ENCODE measurements at places on chromosomes 13 and 19.

DNA sequence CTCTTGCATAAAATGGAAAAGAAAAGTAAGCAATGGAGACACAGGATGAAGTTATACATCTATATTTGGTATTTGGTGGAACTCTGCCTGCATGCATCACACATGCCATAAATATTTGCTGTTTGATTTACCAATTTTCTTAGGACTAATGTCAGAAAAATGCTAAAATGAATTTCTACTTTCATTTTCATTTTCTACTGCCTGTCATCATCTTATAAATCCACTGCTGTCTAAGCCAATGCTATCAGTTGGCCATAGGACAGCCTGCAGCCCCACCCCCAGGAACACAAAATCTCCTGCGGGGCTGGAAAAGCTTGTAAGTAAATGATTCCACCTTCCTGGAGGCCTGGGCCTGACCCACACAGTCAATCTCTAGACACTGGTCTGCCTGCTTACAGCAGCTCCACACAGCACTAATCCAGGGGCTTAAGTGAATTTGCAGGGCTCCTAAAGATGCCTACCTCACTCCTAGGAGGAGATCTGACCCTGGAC lies 122.0 kb downstream of the ENOX1 start:
- peak; percentile 28 for DNase-seq

GRCh38 chr19:54191011-54191810 lies at the start of gene TSEN34:
Gene TSEN34 (plus strand): TSS chr19:54191308. CDS start chr19:54191365, 57 bp downstream.
- DNase-seq, result no peak

GRCh38 chr19:1172353-1173158 lies 1.5 kb downstream of the SBNO2 start:
- DNase-seq, result no peak

- DNase-seq, result no peak
Measured at GRCh38 chr13:41930154-41930553, 30.8 kb downstream of the VWA8 start.

GRCh38 chr13:46329624-46330023 lies 57.4 kb downstream of the RUBCNL start:
- no peak for DNase-seq

- no peak for DNase-seq
Measured at GRCh38 chr13:77213644-77214043, 113.2 kb downstream of the MYCBP2 start.

DNA sequence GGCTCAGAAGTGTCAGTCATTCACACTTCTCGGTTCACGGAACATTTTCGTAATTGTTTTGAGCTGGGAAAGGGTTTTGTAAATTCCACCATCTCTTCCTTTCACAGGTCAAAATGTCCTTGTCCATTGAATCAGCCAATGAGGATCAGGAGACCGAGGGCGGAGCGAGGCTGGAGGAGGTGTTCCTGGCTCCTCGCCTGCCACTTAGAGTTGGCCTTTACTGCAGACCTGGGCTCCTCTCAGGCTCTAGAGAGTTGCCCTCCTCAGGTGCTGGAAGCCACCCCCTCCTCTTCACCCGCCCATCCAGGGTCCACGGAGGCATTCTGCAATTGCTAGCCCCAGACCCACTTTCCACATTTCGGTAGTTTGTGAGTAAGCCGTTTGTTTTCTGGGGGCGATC lies 370.4 kb downstream of the IRS2 start:
- no peak for DNase-seq

GRCh38 chr13:82002710-82003109 lies 1661.8 kb upstream of the SPRY2 start:
- no peak for DNase-seq

DNA sequence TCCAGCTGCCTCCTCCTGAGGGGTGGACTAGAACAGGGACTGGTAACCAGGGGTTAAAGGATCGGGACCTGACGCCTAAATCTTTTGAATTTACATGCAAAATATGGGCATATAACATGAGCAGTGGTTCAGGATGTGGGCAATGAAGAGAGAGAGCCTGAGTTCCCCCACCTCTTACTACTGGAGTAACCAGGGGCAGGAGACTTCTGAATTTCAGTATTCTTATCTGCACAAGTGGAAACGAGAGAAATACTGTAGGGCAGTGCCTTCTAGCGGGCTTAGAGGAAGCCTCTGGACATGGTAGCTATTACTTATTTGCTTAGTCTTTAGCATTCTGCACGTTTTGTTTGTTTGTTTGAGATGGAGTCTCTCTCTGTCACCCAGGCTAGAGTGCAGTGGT lies 26.3 kb downstream of the BCAT2 start:
- DNase-seq, result no peak

DNA sequence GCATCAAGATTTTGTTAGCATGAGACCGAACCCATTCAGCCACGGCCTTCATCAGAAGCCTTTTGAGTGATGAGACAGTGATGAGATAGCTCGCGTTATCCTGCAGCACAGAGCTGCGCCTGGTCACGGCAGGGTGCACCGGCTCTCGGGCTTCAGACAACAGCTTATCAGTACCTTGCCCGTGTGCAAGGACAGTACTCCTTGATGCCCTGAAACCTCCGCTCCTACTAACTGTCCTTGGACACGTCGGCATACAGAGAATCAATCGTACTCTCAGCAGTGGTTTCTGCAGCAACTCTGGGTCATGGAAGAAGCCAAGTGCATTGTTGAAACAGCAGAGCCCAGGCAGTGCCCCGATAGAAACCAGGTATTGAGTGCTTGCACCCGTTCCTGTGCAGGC lies 40.7 kb downstream of the IRS2 start:
- DNase-seq, result no peak

GRCh38 chr19:11131471-11131870 lies 24.1 kb downstream of the SPC24 start:
- DNase-seq, result no peak

DNA sequence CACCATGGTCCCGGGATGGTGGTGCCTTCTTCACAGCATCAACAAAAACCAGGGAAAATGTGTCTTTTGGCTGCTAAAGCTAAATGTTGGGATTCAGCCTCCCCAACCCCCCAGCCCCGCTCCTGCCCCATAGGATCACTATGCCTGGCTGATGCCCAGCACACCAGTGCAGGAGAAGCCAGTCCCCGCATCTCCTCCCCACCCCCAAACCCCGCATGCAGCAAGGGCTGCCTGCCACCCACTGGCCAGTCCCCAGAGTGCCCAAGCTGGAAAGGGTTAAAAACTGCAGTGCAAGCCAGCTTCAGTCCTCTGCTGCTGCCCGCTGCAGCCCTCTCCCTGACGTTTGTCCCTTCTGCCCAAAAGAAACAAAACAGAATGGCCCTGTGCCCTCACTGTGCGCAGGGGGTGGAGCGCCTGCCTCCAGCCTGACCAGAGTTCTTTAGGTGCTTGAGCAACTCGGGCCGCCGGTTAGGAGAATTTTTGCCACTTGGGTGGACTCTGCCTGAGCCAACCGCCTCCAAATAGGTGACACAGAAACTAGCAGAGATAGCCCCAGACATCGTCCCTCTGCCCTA lies 3.7 kb downstream of the CALM3 start:
- no peak for DNase-seq

GRCh38 chr19:57623091-57623490 lies 9.0 kb downstream of the ZNF134 start:
- no peak for DNase-seq

GRCh38 chr13:72221276-72221962 lies 354.4 kb upstream of the DACH1 start:
- DNase-seq, result no peak

GRCh38 chr19:43997631-43998290 lies 5.0 kb upstream of the ZNF230 start:
- peak; percentile 39 for DNase-seq

DNA sequence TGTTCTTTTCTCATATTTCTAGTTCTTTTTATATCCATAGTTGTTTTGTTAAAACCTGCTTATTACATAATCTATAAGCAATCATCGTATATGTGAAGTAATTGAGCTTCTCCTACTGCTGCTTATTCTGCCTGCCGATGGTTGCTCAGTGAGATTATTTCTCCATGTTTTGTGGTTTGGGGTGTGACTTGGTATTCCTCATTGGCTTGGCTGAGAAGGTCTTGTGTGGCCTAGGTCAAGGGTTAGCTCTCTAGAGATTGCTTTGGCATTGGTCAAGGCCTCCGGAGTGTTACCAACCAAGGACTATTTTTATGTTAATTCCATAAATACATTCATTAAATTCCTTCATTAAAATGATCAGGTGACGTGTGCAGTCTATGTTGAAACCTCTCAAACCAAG lies 302.8 kb downstream of the MYO16 start:
- no peak for DNase-seq

GRCh38 chr19:52066258-52066863 lies 17.7 kb upstream of the ZNF432 start:
- no peak for DNase-seq

DNA sequence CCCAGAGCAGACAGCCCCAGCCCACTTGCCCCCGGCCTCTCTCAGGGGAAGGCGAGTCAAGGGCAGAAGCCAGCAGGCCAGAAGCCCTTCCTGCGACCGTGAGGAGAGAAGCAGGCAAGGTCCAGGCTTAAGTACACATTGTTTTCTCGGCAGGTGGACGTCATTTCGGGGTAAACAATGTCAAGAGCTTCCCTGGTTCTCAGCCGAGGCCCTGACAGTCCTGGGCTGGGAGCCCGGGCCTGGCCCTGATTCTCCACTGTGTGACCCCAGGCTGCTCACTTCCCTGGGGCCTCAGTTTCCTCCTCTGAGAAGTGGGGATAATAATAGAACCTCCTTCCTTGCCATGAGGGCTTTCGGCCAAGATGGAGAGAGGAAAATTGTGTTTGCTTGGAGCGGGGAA lies 19.4 kb downstream of the PLVAP start:
- no peak for DNase-seq

DNA sequence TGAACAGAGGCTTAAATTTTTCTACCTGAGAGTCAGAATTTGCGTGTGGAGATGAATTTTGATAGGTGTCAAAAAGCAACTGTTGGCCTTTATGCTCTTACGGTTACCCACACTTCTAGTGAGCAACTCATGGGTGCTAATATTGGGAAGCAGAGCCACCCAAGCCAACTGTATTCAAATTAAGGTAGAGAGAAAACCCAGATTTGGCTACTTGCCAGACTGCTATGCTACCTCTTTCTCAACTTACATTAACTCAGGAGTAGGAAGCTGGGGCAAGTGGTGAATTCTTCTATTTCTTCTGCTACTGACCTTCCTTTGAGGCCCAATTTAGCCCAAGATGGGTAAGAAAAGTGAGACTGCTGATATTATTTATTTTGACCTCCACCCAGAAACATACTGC lies 83.9 kb downstream of the OLFM4 start:
- DNase-seq, result no peak

- DNase-seq, result no peak
Measured at GRCh38 chr13:107801621-107802020, 413.7 kb downstream of the LIG4 start.

DNA sequence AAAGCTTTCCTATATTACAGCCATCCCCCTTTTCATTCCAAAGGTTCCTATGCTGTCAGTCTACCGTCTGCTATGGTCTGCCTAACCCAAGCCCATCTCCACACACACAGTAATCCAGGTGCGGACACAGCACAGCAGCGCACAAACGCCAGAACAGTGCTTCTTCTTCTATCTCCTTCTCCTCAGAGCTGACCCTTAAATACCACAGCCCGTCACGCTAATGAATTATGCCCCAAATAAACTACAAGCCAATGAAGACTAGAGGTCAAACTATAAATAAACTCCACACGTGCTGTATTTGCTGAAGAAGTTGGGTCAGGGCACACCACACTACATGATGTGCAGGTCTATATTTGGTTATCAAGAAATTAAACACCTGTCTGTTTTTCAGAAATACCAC lies 71.8 kb downstream of the TBC1D4 start:
- no peak for DNase-seq

DNA sequence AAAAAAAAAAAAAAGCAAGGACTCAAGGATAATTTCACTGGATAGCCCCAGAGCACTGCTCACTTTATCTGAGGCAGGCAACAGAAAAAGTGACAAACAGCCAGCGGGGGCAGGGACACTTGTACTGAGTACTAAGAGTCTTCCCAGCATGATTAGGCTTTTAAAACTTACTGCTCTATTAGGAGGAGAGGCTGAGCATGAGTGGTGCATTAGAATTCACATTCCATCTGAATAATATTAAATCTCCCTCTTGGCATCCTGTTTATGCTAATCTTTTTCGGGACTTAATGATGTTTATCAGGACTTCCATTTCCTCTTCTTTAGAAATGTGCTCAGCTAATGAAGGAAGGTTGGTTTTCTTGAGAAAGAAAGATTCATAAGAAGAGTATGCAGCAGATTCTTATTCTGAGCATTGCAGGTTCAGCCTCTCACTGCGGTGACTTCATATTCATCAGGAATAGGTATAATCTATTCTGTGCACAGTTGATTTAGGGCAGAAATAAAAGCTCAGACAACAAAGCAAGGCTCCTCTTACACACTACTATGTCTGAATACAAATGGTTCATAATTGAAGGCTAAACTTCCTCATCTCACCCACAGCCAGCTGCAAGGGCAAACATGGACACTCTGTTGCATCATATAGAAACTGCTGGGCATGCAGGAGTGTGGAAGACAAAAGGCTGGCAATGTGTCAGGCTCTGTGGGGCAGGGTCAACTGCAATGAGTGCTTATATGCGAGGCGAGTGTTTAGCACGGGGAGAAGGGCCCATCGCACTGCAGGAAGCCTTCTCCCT lies 107.0 kb downstream of the KL start:
- DNase-seq, result no peak

GRCh38 chr13:68948586-68948985 lies 1159.0 kb upstream of the ATXN8OS start:
- DNase-seq, result no peak

DNA sequence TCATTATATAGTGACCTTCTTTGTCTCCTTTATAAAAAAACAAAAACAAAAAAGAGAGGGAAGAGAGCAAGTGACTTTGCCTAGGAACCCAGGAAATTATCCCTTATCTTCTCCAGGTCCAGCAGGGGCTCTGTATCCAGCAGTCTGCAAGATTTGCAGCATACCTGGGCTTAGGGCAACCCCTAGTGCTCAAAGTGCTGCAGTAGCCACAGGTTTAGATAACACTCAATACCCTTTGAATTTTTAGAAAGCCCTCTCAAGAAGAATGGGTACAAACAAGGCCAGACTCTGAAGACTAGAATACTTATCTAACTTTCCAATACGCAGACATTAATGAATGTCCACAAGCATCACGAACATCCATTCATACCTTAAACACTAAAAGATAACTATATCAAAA lies 43.2 kb downstream of the CCNA1 start:
- DNase-seq, result no peak

DNA sequence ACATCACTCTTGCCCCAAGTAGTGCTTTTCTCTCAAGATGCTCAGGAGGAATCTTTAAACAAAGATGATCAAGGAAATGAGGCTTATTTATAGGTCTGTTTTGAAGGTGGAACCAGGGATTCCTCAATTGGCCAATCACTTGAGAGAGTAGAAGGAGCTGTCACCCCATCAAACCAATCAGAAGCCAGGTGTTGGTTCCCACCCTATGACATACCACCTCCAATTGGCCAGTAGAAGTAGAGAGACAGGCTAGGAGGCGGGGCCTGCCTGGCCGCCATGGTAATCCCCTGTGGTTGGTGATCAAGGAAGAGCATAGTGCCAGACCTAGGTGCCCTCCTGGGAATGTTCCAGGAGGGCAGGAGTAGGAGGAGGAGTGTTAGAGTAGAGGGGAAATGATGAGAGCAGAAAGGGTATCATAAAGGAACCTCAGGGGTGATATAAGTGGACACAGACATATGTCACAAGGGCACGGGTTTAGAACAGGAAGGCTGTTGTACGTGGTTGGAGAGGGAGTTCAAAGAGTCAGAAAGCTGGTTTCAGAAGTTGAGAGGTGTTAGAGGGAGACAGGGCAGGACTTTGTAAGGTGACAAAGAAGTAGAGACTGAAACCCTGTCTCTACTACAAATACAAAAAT lies 10.5 kb downstream of the PMIS2 start:
- DNase-seq, result no peak
